NCI-H2029 (cell line): ENCODE measurements at places on chromosomes 11 and 22.

DNA sequence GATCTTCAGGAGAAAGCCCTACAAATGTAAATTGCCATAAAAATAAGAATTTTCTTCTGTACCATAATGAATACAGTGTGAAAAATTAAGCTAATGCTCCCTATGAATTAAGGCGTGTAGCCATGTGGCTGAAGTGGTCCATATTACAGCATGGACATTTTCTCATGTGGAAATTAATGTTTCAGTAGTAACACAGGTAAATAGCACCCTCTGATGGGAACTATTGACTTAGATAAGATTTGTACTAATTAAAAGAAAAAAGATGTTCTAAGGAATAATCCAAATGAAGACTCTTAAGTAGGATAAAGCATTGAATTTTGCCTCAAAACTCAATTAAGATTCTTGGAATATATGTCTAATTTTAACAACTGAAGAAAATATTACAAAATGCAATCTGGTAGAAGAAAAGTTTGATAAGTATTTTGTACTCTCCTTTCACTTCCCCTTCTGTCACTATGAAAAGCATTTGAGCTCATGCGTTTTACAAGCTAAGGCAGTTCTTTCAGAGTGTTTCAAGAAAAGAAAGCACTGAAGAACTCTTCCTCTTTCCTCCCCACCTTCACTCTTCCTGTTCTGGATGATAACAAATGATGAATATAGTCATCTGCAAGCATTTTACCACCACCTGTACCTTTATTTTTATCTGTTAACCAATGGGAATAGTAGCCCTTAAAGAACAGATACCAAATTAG lies 9.9 kb upstream of the OR8D2 start:
- no peak for DNase-seq

DNA sequence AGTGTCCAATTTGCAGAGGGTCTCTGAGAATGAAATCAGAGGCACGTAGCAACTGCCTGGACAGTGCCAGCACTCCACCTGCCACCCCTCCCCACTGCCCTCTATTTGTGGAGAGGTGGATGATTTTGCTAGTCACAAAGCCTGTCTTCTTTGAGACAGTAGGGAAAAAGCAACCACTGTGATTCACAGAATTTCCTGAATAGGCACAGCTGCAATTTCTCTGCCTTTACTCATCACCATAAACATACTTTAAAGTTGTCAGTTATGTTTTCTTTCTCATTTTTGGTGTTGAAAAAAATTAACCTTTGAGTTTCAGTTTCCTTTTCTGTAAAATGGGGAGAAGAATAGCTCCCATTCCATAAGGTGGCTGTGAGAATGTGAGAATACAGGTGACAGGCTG lies 134.3 kb downstream of the TEAD1 start:
- DNase-seq, result no peak

- no peak for DNase-seq
Measured at GRCh38 chr22:40015358-40015976, 20.7 kb downstream of the FAM83F start.

- DNase-seq, result no peak
Measured at GRCh38 chr11:110473706-110474105, 44.0 kb downstream of the FDX1 start.

- no peak for DNase-seq
Measured at GRCh38 chr22:49946612-49947295, 13.8 kb upstream of the PIM3 start.

GRCh38 chr11:114929351-114930000 lies 251.1 kb downstream of the NXPE2 start:
- no peak for DNase-seq

DNA sequence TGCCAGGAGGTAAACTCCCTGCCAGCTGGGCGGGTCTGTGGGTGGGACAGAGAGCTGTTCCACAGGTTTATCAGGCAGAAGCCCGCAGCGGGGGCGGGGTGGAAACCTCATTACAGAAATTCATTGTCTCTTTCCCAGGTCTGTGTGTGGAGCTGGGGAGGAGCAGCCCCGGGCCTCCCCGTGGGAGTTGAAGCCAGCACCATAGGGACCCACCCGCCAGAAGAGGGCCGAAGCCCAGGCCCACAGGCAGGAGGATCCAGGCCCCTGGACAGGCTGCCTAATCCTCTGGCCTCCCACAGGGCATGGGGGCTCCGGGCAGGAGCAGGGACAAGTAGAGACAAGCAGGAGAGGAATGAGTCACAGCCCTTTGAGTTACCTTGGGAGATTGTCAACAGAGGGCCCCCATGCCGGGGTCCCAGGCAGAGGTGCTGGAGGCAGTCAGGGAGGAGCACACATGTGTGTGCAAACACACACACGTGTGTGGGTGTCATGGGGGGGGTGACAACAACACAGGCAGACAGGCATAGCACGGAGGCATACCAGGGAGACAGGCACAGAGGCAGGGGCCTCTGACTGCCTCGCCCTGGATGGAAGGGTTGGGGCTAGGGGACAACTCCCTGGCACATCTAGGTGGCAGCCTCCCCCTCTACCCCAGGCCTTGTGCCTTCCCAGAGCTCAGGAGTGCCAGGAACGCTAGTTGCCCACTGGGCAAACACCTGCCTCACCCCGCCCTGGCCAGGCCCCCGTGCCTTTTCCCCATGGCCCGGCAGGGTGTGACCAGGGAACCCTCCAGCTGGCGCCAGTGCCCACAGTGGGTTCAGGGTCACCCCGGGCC lies 1.4 kb downstream of the CDC42BPG start:
- DNase-seq, result no peak

DNA sequence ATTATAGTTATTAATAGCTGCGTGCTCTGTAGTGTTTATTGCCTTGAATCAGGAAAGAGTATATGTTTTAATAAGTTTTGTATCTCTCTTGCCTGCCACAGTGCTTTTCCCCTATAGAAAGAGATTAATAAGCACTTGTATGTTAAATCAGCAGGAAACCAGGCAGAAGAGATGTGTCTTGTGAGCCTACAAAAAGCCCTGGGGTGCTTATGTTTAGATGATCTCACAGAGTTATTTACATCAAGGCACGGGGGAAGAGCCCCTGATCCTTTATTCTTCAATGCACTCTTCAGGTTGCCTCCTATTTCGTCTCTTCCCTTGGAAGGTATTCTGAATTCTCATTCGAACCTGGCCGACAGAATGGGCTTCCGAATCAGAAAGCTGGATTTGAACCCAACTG lies 183.0 kb downstream of the MAML2 start:
- DNase-seq, result no peak

DNA sequence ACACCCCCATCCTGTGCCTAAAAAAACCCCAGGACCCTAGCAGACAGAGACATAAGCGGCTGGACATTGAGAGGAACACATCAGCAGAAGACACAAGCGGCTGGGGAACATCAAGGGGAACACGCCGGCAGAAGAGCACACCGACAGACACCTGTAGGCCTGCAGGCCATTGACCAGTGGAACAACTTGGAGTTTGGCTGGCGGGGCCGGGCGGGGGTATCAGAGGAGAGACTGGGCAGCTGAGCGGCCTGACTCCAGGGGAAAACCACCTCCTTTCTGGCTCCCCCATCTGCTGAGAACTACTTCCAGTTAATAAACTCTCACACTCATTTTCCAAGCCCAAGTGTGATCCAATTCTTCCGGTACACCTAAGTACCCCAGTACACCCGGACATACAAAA lies 264.7 kb upstream of the ISX start:
- DNase-seq, result no peak

- DNase-seq, result no peak
Measured at GRCh38 chr11:72584939-72585597, 89.2 kb downstream of the PDE2A start.

DNA sequence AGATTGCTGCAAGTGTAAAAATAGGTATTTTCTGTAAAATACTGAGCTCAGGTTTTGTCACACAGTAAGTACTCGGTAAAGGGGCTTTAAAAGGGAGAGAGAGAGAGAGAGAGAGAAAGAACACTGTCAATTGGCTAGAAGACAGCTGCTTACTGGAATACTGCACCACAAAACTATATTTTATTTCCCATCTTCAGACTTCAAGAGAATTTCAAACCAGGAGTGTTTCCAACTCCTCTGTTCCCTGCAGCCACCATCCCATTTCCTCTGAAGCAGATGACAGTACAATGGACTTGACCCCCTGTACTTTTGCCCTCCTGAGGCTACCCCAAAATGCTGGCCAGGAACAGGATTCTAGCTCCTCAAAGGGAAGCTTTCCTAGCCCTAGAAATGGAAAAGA lies 89.7 kb downstream of the RELT start:
- DNase-seq, result no peak

DNA sequence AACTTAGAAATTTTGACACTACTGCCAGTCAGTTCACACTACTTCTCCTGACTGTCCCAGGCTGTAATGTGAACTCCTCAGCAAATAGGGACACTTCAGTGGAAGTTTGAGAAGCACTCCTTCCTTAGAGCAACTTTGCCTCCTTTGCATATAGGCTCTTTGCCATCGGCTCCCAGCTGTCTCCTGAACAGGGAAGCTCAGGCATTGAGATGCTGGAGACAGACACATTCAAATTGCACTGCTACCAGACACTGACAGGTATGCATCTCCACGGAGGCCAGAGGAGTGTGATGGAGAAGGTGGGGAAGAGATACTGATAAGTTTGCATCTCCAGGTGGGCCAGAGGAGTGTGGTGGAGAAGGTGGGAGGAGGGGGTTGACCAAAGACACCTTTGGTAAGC lies 1.4 kb downstream of the TRAPPC4 start:
- DNase-seq, result no peak

DNA sequence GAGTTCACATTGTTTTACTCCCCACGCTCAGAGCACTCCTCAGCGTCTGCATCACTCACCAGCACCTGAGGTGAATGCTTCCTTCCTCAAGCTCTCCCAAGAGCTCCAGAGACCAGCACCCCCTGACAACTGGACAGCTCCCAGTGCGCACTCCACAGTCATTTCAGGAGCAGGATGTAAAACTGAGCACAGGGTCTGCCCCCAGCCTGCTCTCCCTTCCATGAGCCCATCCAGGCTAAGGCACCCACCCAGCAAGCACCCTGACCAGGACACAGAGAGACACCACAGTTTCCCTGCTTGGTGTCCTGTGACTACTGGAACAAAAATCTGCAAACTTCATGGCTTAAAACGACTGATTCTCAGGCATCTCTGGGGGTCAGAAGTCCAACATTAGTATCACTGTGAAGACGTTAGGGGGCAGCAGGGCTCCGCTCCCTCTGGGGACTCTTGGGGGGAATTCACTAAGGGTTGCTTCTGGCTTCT lies 3.3 kb downstream of the SCGB1D2 start:
- DNase-seq, result no peak

DNA sequence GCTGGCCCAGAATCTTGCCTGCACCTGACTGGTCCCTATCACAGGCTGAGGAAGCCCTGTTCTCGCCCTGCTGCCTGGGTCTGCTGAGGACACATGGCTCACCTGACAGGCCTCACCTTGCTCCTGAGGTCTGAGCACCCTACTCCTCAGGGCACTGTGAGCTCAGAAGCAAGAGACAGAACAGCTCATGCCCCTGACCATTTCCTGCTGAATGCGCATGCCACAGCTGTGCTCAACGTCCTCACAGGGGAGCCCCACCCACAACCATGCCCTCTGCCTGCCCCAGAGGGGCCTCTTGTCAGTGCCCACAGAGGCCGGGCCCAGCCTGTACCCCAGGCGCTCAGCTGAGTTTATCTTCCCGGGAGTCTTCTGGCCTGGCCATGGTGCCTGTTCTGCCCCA lies 2.8 kb upstream of the TSPO start:
- no peak for DNase-seq

- DNase-seq, result no peak
Measured at GRCh38 chr22:30538280-30538679, 8.3 kb downstream of the SEC14L6 start.

DNA sequence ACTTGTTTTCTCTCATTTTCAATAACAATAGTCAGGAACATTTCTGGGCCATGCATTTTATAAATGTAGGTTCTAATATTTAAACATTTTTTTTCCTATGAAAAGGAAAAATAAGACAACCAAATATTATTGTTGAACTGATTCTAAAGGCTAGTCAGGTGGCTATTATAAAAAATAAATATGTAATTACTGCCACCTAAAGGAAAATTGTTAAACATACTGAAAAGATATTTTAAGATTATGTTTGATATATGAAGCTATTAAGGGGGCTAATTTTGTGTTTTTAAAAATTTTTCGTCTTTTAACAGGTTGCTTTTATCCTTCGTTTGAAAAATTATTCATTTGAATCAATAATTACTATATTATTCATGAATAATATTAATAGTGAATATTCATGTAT lies 62.2 kb upstream of the FDX1 start:
- peak; percentile 10 for DNase-seq
